ENCODE measurements at places on chromosomes 4 and X.

DNA sequence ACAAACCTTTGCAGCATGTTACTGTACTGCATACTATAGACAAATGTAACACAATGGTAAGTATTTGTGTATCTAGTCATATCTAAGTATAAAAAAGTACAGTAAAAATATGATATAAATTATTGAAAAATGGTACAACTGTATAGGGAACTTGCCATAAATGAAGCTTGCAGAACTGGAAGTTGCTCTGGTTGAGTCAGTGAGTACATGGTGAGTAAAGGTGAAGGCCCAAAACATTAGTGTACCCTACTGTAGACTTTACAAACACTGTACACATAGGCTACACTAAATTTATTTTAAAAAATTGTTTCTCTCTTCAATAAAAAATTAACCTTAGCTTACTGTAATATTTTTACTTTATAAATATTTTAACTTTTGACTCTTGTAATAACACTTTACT lies 25.8 kb downstream of the SPIN3 start:
- ATAC-seq: no peak

- ATAC-seq: no peak
Measured at GRCh38 chrX:73799888-73800287, 236.9 kb downstream of the CHIC1 start.

GRCh38 chr4:95362906-95363558 lies 185.7 kb downstream of the UNC5C start:
- ATAC-seq: no peak

DNA sequence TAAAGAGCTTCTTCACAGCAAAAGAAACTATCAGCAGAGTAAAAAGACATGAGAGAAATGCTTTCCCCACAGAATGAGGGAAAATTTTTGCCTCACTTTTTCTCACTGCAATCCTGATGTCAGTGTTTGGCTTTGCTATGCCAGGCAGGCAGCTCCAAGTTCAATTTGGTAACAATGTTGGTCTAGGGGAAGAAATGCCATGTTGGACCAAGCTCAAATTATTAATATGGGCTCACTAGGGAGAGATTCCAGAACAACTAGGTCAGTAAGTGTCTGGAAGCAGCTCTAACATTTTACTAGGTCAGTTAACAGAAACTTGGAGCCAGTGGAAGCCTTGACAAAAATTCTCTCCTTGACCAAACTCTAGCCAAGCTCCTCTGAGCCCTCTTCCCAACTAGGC lies 95.4 kb downstream of the NAF1 start:
- no peak for ATAC-seq

DNA sequence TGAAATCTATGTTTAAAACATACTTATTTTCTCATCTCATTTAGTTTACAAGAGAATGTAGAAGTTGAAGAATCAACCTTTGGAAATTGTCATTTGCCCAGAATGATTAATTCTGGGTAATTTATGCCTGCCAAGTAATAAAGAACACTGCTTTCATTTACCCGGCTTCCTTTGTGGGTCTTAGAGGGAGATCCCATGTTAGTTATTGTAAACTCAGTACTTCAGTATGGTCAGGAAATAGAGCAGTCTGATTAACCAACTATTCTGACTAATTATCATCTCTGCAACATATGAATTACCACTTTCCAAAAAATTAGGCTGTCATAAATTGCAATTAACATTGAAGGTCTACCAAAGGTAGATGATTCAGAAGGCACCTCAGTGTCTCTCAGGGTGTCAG lies 324.5 kb downstream of the HNRNPD start:
- ATAC-seq: no peak

DNA sequence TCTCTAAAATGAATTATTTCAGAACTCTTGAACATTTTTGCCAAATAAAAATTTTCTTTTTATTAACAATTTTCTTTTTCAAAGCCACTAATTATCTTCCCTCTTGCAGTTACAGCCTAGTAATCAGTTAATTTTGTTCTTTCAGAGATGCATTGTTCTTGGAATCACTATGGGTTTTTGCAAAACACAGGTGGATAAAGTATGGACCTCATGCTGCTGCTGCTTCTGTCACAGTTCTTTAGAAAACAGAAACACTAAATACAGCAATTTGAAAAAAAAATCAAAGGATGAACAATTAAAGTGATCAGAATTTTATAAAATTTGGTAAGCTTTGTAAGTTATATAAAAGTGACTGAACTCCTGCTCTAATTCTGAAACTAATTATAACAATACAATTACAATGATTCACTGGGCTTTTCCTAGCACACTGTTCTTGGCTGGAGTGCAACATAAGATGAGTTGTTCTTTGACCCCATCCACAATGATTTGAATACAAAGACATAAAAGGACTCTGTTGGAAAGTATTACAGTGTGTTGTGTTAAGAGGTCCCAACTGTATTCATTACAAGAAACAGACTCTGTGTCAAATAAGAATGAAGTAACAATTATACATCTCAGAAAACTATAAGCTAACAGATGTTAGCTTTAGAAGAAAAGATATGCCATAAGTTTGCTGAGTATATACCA lies 59.4 kb upstream of the GK2 start:
- ATAC-seq: no peak

DNA sequence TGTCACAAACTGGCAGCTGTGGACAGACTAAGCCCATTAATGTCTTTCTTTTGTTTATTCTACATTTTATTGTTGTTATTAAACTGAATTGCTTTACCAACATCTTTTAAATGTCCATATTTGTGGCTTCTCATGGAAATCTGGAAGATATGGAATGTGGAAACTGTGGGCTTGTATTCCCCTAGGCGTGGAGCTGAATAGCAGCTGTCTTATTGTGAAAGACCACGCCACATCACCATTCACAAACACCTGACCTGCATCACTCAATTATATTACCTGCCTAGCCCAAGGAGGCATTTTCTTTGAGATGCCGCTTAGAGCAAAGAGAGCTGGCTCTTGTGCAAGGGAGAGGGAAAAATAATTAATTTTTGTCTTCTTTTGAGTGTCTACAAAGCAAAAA lies 96.9 kb upstream of the GPRIN3 start:
- ATAC-seq: no peak

DNA sequence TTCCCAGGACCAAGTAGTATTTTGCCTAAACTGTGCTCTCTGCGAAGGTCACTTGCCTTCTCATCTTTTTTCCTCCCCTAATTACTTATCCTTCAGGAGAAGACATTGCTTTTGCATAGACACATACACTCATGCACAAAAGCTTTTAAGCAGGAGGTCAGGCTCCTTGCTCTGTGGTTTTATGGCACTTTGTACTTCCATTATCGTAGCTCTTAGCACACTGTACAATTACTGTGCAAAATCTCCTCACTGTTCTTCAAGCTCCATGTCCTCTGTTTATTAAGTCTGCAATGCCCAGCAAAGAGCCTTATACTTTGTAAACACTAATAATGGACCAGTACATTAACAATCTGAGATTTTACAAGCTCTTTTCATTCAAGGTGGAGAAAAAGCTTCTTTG lies 188.4 kb upstream of the GNPDA2 start:
- ATAC-seq: no peak

- no peak for ATAC-seq
Measured at GRCh38 chrX:118156254-118156952, 39.8 kb upstream of the KLHL13 start.

- no peak for ATAC-seq
Measured at GRCh38 chr4:31727030-31727429, 1006.9 kb downstream of the PCDH7 start.

- no peak for ATAC-seq
Measured at GRCh38 chrX:108993909-108994308, 257.5 kb upstream of the IRS4 start.

GRCh38 chrX:110081740-110082139 lies 78.8 kb downstream of the TMEM164 start:
- ATAC-seq: no peak

DNA sequence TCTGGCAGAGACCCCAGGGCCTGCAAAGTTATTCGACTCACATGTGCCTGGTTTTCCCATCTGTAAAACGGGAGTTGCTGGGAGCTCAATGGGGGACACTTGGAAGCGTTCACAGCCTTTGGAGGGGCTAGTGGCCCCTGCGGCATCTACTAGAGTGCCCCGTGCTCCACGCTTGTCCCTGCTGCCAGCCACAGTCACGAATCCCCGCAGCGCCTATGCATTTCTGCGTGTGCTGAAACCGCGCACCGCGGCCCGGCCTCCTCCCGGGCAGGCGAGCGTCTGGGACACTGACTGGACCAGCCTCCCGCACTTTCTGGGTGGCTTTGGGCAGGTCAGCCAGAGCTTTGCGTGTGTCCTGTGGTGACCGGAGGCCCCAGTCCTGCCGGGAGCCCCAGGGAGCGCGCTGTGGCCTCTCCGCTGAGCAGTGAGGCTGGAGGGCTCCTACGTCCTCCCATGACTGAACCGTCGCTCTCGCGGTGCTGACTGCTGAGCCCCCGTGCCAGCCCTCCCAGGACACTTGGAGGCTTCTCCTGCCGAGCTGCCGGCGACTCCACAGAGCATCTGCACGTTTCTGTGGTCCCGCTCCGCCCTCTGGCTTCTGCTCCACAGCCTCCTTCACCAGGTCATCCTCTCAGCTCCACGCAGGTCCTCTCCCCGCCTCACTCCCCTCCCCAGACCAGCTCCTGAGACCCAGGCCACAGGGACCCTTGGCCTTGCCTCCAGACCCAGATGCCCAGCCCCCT lies 36.3 kb downstream of the PIGG start:
- no peak for ATAC-seq

DNA sequence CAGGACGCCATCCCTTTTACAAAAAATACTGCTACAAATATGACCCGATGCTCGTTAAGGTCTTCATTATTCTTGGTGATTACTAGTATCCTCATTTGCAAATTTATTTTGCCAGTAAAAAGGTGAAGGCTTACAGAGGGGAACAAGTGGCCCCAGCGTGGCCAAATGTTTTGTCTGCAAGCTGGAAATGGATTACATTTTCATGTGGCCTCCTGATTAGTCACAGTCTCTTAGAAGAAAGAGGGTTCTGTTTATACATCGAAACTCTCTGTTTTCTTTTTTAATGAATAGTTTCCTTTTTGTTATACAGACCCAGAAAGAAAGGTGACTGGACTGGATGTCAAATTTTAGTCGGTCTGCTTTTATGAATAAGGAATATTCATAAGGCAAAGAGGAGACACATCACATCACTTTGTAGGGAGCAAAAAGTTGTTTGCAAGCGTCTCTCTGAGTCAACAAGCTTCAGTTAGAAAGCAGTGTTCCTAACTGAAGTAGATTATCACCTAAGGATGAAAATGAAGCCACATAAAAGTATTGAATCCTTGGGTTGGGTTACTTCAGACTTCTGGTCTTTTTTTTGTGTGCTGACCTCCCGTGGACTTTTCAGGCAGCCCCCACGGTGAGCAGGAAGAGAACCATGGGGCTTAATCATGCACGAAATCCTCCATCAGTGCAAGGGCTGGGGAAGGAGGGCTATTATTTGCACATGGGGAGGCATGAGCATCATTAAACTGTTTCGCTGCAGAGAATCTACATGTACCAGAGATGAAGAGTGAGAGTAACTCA lies 125.6 kb downstream of the ARSF start:
- ATAC-seq: no peak

GRCh38 chrX:471281-471680 lies 84.6 kb upstream of the PPP2R3B start:
- ATAC-seq: no peak

GRCh38 chr4:25759101-25759500 lies 103.5 kb downstream of the SLC34A2 start:
- no peak for ATAC-seq

GRCh38 chrX:115058276-115058675 lies 40.9 kb upstream of the IL13RA2 start:
- no peak for ATAC-seq

DNA sequence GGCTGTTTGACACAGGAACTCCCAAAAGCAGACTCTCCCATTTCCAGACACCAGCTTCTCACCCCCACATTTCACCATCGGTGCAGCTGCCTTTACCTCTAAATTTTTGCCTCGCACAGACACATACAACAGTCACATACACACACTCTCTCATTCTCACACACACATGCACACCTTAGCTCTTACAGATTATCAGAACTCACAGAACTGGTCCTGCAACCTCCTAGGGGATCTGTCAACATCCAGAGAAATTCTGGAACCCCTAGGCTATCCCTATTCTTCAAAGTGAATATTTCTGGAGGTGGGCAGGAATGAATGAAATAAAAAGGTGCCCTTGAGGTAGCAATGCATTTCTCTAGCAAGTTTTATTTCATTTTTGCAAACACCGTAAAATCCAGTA lies 4.1 kb downstream of the HS6ST2 start:
- no peak for ATAC-seq

DNA sequence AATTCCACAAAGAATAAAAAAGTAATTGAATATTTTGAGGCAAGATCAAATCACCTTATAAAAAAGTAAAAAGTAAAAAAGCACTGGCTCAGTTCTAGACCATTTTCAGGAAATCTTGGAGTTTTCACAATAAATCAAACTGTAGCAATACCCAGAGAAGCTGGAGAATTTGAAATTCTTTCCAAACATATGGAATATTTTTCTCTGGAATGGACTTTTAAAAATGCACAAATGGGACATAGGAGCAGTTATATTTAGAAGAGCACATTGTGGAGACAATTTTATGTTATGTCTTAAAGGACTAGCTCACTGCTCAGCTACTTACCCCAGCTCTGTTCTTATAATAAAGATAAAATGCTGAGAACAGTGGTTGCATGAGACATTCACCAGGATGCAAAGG lies 211.9 kb upstream of the KIT start:
- no peak for ATAC-seq

- ATAC-seq: no peak
Measured at GRCh38 chrX:116111934-116112595, 58.5 kb upstream of the AGTR2 start.

- no peak for ATAC-seq
Measured at GRCh38 chr4:19177616-19178015, 1074.1 kb upstream of the SLIT2 start.

DNA sequence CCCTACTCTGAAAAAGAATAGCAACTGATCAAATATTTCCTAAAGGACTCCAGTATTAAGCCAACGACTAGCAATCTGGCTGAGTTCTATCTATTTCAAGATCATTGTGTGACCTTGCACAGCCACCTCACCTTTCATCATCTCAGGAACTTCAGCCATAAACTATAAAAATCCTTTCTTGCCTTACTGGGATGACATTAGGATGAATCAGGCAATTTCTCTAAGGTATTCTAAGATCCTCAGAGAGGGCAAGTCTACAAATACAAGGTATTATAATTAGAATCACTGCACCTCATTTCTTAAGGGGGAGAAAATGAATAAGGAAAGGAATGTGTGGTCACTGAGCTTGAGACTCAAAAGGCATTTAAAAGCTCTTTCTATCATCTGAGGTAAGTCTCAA lies 152.6 kb downstream of the GRIA3 start:
- no peak for ATAC-seq

- ATAC-seq: peak; percentile 95
Measured at GRCh38 chrX:102832661-102833060, 104.4 kb upstream of the RAB40AL start.
